ENCODE measurements at places on chromosomes 12 and 14.

GRCh38 chr12:107152315-107152714 is 59.0 kb upstream of the CRY1 start:
- no peak for DNase-seq

DNA sequence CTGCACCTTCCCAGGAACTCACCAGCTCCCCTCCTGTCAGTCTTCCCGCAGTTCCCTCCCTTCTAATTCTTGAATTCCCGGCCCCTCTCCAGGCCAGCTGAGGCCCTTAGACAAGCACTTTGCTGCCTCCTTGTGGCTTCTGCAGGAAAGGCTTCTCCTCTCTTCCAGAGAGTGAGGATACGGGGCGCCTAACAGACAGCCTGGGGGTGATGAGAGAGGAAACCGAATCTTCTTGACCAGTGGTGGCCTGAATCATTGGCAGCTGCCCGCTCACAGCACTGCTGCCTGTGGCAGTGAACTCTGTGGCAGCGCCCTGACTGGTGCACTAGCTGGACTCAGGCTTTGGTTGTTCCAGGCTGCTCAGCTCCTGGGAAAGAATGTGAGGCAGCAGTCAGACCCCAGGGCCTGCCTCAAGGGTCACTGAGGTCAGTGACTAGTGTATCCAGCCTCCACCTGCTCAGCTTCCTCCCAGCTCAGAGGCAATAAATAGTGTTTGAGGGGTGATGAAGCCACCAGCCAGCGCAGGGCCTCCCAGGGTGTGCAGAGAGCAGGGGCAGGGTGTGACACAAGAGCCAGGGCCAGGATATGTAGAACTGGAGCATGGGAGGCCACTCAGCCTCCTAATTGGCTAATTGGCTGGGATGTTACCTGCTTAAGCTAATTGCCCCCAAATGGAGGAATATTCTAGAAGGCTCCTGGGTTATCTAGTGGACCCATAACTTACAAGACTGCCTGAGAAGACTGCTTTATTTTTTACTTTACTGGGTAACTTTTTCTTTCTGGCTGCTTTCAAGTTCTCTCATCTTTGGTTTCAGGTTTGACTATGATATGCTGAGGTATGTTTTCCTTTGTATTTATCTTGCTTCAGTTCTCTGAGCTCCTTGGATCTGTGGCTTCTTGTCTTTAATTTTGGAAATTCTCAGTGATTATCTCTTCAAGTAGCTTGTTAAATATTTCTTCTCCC is 12.9 kb upstream of the MCRS1 start:
- DNase-seq: peak; percentile 82

- no peak for DNase-seq
Measured at GRCh38 chr14:100904307-100905087, 975 bp upstream of the RTL1 start.

- no peak for DNase-seq
Measured at GRCh38 chr12:16329594-16329993, 17.9 kb upstream of the MGST1 start.

- DNase-seq: no peak
Measured at GRCh38 chr12:728781-729180, 23.6 kb upstream of the WNK1 start.

DNA sequence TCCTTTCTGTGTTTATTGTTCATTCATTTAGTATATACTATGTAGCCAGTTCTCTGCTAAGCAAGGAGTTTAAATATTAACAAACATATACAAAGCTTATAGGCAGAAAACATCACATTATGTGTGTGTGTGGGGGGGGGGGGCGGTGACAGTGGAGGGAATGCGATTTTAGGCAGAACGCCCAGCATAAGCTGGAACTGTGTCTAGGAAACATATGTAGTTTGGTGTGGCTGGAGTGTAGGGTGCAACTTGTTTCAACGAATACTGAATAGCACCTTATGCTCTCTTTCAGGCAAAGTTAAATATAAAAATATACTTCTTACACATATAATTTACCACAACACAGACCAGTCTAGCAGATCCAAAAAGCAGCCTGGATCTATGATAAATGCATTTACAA is 980.6 kb downstream of the SLC6A15 start:
- no peak for DNase-seq

DNA sequence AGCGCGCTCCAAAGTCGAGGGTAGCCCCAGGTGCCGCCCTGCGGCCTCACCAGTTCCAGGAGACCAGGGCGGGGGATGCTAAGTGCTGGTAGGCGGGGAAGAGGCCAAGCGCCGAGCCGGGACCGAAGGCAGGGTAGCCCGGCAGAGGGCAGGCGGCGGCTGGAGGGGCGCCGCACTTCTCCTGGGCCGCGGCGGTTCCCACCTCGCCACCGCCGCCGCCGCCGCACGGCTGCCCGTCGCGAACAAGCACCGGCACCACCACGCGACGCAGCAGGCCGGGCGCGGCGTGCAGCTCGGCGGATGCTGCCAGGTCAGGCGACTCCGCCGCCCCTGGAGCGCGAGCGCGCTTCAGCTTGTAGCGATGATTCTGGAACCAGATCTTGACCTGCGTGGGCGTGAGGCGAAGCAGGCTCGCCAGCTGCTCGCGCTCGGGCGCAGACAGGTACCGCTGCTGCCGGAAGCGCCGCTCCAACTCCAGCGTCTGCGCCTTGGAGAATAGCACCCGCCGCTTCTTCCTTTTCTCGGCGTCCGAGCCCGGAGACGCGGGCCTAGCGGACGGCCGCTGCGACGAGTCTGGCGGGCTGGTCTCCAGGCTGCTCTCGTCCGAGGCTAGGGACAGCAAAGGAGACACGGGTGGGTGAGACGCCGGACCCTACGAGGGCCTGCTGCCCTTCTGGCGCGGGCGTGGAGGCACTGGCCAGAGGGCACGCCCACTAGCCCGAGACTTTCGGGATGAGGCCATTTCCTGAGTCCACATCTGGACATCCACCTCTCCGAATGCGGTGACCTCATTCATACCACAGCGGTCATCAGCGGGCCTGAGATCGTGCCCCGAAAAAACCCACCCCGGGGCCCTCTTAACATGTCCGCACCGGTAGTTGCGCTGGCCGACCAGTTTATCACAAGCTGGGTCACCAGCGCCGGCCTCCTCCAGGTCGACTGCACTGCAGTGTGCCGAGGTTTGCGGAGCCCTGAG is 1.3 kb downstream of the NKX2-8 start:
- no peak for DNase-seq
